ENCODE measurements at places on chromosomes 11 and 22.

- DNase-seq: no peak
These were observed 1.6 kb upstream of the LRRC55 start for GRCh38 chr11:57180081-57180561.

DNA sequence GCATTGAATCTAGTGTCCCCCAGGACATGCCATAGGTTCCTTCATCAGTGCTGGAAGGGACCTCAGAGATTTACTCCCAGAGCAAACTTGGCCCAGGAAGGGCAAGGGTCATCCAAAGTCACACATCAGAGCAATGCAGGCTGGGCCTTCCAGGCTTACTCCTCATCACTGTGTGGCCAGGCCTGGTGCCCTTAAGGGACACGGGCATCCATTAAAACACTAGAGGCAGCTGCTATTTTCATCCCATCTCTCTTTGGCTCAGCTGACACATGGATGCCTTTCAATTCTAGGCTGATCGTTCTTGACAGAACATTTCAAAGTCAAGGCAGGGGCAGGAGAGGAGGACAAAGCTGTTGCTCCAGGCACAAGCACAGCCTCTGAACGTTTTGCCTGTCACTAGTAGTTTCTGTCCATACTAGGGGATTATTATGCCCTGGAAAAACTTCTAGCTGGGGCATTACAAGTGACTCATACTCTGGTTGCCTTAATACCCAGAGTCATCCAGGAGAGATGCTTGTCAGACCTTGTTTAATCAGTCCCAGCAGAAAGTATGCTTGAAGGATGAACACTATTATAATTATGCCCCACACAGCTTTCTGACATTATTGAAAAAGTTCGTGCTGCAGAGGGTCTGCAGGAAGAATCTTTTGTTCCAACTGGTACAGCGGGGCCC, 240.3 kb downstream of the TENM4 start:
- no peak for DNase-seq

GRCh38 chr11:85628771-85629341, 463 bp downstream of the TMEM126B start:
- no peak for DNase-seq

- no peak for DNase-seq
These were observed 157.5 kb downstream of the KIRREL3 start for GRCh38 chr11:126843096-126843495.

GRCh38 chr22:36546932-36547331, 18.0 kb upstream of the EIF3D start:
- DNase-seq: no peak

GRCh38 chr11:61539831-61540357, 31.3 kb downstream of the LRRC10B start:
- no peak for DNase-seq

- no peak for DNase-seq
These were observed 24.8 kb upstream of the TAB1 start for GRCh38 chr22:39374801-39375200.

DNA sequence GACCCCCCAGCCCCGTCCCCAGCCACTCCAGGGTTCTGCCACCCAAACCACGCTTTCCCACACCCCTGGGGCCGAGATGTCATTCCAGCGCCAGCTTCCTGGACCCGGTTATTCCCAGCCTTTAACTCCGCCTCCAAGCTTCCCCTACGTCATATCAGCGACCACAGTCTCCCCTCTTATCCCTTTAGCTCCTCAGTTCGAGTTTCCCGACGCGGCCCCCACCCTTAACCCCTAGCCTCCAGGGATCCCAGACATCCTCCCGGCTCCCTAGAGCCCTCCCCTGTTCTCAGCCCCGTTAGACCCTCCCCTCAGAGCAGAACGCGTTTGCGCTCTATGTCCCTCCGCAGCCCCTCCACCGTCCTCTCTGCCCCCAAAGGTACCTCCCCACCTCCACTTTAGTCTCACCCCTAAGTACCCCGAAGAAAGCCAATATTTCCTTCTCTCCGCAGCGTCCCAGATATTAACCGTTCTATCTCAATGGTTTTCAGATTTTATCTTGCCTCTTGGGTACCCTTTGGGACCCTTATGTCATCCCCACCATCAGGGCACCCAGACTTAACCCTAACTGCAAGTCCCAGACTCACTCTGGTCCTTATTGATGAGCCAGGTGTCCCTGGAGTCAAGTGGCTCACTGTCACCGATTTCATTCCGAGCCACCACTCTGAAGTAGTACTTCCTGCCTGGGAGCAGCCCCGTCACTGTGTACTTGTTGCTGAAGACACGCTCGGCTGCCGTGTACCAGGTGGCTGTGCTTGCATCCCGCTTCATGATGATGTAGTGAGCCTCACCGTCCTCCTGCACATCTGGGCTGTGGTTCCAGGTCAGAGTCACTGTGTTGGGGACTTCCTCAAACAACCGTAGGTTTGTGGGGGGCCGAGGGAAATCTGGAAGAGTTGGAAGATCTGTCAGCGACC, 8.0 kb downstream of the TMEM86A start:
- peak; percentile 57 for DNase-seq

DNA sequence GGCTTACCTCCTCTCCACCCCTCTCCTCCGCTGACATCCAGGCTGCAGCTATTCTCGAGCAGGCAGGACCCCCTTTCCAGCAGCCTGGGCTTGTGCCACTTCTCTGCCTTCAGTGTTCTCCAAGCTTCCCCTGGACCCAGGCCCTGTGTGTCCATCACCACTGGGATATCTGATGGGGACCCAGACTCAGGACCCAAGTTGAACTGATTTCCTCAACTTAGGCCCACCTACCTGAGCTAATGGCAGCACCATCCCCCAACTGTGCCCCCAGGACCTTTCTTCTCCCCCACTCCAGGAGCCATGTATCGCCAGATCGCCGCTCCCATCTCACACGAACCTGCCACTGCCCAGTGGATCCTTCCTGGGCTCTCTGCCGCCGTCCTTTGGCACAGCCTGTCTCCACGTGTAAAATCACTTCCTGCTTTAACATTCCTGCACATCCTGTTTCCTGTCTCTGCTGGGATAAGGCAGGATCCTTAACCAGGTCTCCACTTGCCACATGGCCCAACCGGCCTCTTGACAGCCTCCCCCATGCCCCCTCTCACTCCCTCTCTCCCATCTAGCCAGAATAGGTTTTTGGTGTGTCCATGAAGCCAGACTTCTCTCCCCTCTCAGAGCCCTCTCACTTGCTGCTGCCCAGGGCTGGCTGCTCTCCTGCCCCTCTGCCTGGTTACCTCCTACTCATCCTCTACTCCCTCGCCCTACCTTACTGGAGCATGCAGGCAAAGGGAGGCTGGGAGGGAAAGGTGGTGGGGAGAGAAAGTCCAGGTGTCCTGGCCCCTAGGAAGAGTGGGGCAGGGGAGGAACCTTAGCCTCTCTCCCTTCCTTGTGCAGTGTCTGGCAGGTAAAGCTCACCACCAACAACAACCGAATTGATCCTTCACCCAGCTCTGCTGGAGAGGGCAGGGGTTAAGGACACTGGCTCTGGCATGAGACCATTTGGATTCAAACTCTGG, 9.4 kb downstream of the SPATA19 start:
- no peak for DNase-seq

DNA sequence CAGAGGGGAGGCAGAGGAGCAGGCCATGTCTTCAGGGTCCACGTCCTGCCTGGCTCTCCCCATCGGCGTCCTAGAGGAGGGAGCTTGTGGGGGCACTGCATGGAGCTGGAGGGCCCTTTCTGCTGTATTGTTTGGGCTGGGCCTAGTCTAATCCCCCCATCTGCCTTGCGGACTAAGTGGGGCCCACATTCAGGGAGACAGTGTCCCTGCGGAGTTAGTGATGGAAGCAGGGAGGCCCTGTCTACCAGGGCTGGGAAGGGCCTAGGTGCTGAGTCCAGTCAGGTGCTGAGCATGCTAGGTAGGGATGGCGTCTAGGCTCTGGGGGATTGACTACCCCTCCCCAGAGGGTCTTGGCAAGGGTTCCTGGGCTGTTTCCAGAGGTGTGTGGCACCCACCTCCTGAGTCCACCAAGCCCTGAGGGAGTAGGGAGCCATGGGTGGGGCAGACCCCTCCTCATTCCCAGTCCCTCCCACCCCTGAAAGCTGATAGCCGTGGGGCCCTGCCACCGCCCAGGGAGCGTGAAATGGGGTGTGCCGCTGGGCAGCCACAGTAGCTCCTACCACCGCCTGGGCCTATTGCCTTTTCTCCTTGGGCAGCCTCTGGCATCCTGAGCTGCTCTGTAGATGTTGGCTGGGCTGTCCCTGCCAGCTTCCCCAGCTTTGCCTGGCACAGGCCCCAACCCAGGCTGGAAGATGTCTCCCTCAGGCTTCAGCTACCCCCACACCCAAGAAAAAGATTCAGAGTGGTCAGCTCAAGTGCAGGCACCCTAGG, 1.9 kb upstream of the POLD4 start:
- DNase-seq: no peak

DNA sequence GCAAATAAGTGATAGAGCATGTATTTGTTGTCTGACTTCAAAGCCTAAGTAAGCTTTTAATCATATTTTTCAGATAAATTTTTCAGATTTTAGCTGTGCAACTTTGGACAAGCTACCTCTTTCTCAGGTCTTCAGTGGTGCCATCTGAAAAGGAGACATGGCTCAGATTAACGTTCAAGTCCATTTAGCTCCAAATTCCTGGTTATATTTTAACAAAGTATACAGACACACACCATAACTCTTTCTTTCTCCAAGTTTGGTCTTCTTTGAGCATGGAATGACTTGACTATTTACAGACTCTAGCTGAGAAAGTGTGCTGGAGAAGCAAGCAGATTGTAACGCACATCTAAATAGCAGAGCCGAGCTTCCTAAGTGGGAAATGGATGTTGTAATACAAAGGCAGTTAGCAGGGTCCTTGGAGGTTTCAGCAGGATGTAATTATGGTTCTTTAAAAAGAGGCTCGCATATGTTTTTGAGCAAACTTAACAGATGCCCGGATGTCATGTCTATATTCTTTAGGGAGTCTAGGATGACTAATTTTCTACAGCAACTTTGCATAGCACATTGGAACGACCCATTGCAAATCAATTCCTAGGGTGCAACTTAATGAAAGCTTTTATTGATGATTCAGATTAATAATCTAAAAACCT, 128.1 kb upstream of the E2F8 start:
- no peak for DNase-seq

DNA sequence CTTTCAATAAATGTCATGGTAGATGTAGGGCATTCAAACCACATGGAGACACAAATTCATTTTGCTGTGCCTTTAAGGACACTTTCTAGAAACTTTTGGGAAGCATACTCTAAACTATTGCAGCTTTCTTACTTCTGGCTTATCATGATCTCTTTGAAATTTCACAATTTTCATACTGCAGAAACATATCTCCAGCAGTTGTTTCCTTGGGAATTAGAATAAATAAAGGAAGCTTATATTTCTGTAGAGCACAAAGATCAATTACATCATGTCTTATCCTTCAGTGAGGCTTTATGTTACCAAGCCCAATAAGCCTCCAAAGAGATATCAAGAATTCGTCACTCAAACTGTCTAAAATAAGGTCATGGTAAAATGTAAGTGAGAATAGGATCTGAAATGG, 74.5 kb upstream of the RAB38 start:
- no peak for DNase-seq

- no peak for DNase-seq
These were observed 2.2 kb upstream of the BCO2 start for GRCh38 chr11:112173152-112173551.

GRCh38 chr11:67303132-67303834, at the start of gene SSH3:
Gene SSH3, plus strand, starts transcription at chr11:67303530. Its CDS starts 96 bp downstream, at chr11:67303626.
- no peak for DNase-seq

GRCh38 chr11:47156333-47156732, 20.3 kb downstream of the ARFGAP2 start:
- DNase-seq: no peak

DNA sequence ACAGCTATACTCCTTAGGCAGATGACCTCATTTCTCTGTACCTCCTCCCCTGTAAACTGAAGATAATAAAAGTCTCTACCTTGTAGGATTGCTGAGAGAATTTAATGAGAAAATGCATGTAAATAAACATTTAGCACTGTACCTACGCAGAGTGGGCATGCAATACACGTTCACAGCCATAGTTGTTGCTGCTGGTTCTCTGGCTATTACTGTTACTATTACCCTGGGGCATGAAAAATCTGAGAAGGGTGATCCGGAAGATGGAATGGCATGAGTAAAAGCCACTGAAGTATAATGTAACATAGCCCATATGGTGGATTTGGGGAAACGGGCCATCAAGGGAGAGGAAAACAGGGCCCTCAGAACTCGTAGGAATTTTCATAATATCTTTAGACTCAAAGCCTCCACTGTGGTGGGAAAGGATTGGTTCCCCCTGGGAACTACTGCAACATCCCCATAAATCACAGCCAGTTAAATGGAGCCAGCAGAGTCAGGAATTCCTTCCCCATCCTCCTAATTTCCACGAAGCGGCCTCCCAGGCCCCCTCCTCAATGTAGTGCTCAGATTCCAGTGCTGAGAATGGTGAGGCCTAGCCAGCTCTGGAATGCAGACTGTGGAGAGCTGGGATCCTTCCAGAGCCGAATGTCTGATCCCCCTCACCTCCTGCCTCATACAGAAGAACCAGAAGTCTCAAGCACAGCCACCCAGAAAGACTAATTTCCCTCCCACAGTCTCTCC, 205.3 kb downstream of the MN1 start:
- no peak for DNase-seq

DNA sequence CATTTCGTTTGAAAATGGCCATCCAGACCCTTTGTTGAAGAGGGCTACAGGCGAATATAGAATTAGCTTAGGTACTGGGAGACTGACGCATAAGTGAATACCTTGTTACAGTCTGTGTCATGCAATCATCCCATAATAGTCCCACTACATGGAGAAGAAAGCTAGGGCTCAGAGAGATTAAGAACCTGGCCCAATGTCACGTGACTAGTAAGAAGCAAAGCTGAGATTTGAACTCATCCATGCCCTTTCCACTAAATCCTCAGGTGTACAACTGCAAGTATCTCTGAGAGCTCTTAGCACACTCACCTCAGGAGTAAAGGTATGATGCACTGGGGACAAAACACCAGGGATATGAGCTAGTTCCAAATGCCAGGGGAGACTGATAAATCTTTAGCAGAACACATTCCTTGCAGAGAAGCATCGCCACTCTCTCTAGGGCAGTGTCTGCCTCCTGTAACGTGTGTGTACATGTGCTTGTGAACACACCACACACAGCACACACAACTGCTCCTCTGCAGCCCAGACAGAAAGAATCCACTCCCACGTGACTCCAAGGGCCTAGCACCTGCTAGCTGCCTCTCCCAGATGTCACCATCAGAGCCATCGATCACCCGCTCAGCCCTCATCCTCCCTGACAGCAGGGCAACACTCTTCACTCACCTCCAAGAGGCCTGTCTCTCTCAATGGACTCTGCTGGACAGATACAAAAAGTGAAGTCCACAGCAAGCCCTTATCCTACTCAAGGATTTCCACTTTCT, 402.8 kb downstream of the NXPE2 start:
- DNase-seq: no peak

DNA sequence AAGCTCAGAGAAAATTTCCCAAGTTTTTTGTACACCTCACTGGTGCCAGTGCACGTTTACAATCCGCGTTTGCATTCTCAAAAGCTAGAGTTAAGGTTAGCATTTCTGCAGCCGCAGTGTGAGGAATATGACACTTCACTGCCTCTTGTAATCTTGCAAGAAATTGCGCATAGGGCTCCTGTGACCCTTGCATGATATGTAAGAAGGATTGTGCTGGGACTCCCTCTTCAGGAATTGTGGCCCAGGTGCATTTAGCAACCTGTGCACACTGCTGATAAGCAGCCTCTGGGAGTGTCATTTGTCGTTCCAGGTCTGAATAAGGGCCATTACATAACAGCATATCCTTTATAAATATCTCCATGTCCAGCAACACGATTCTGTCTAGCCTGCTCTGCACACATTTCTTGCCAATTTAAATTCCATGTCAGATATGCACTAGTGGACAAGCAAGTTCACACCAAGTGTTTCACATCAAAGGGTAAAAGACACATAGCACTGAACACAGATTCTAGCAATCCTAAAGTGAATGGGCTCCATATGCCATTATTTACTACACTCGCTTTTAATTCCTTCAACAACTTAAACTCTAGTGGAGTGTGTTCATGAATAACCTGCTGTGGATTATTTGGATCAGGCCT, 69.2 kb upstream of the INCENP start:
- DNase-seq: no peak
